Right ventricle myocardium inferior (tissue), 1 donor: ENCODE measurements at places on chromosomes 1 and 21. TPM values are rescaled to one million over a fixed set of nuclear protein-coding genes. Genes with fewer than 3 reads are reported as not detected.
A peak's percentile ranks its signal among the peaks of the same experiment; 100 is the strongest.

DNA sequence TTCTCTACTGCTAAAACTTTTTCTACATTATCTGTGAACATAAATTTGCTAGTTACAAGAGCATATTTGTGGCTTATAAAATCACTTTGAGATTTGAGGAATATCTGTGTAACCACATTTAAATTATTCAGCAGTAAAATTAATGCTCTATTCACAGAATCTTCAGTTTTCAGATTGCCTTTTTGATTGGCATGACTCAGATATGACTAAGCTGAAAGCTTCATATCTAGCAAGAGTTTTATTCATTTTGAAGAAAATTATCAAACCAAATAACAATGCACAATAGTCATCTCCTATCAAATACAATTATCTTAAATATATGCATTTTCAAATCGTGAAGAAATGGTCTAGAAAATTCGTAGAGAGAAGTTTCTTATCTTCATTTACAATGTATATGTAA, 1498.2 kb upstream of the B3GALT2 start:
- no peak for DNase-seq

- DNase-seq: no peak
Observed at GRCh38 chr1:160291248-160292220, 6.6 kb upstream of the PEX19 start.

GRCh38 chr1:13828454-13829151, 128.6 kb downstream of the PRDM2 start:
- DNase-seq: no peak

DNA sequence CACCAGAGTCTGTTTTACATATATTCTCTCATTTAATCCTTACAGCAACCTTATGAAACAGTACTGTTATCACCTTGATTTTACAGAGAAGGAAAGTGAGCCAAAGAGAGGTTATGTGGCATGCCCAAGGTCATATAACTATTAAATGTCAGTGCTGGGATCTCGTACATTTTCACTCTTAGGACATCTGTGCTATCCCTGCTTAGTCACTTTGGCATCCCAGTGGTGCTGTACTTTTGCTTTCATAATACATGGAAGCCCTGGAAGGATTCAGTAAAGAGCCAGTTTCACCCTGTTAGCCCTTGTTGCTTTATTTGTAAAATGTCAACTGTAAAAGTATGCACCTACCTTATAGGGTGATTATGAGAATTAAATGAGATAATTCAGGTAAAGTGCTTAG, 104.4 kb downstream of the NFIA start:
- no peak for DNase-seq

GRCh38 chr1:225888898-225889601, at the start of gene LEFTY1:
Gene LEFTY1 (minus strand): TSS chr1:225889146. CDS start chr1:225889066, 80 bp downstream.
- DNase-seq: no peak

- no peak for DNase-seq
Observed at GRCh38 chr21:39720126-39720778, 24.7 kb upstream of the IGSF5 start.

GRCh38 chr21:14303731-14304488, 79.0 kb downstream of the HSPA13 start:
- DNase-seq: no peak

DNA sequence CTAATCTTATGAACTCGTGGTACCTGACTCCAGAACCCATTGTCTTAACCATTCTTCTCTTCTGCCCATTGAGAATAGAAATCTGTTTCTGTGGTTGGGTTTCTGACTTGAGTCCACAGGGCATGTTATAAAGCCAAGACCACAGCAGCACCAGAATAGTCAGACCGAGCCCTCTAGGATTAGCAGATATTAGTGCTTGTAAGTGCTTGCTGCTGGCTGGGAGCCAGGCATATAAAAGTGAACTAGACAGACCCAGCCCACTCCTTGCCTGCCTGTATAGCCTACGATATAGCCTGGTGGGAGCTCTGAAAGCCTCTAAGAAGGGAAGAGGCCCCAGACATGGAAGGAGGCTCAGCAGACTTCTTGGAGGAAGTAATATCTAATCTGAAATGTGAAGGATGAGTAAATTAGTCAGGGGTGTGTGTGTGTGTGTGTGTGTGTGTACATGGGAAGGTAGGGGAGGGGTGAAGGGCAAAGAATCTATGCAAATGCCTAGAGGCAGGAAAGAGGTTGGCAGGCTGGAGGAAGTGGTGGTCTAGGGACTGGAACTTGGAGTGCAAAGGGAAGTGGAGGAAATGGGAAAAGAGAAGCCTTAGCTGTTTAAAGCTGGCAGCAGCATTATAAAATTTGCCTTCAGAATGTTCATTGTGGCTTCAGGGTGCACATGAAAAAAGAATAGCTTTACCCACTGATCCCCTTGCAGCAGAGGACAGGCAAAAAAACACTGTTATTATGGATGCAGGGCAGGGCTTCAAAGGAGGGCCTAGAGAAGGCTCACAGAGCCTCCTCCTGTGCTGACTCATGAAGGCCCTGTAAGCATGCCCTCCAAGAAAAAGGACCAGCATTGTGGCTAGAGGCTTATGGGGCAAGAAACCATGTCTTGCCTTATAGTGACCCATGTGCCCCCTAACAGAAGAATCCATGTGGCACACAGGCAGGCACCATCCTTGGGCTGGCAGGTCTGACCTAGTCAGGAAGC, 169.2 kb downstream of the LMX1A start:
- no peak for DNase-seq

GRCh38 chr1:186882372-186883134, 53.8 kb downstream of the PLA2G4A start:
- DNase-seq: no peak

GRCh38 chr1:174884038-174884437, 115.7 kb upstream of the CACYBP start:
- DNase-seq: no peak

DNA sequence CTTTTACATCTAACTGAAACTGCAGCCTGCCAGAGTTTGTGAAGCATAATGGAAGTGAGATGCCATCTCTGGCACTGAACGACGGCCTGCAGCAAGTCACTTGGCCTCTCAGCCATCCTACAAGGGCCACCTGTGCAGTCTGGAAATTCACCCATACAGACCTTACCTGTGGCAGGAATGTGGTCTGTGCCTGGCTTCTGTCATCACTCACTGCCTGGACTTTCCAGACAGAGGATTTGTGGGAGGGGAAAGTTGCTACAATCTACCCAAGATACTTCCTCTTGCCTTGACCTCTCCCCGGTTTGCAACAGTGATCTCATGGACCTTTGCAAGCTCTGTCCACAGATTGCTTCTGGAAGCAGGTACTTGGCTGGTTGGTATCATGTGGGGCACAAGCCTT, 58.4 kb upstream of the ATP1B1 start:
- no peak for DNase-seq

GRCh38 chr1:228083871-228084278, 1.4 kb downstream of the ARF1 start:
- peak; percentile 73 for DNase-seq

DNA sequence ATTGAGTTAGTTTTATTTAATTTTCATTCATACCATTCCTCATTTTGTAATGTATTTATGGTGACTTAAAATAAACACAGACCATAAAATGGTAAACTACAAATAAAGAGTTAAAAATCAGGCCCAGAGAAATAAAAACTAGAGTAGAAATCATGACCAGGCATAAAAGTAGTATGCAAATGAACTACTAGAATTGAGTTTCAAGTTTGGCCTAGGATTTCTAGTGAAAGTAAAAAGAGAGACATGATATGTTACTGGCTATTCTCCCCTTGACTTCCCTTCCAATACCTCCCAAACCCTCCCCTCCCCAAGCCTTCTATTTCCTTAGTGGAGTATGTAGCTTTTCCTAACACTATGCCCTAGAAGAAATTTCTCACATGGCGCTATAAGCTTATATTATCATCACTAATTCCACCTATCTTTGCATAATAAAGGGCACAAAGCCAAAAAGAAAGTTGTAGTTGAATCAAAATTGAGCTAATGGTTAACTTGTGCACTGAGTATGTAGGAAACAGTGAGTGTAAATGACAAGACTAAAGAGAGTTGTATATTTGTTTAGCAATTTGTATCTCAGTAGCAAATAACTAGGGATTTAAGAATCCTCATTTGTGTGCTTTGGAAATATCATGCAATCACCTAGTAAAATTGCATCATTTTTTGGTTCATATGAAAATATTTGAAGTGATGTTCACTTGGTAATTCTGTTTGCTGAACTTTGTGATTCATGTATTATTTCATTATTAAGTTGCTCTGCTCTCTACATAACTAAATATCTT, 29.7 kb upstream of the CDC14A start:
- DNase-seq: no peak

GRCh38 chr1:38932571-38932970, 9.1 kb downstream of the RHBDL2 start:
- DNase-seq: no peak

GRCh38 chr1:8371372-8371991, 53.6 kb downstream of the SLC45A1 start:
- no peak for DNase-seq

GRCh38 chr1:60069691-60070090, 3.9 kb downstream of the C1orf87 start:
- no peak for DNase-seq

GRCh38 chr1:214503553-214503952, 47.8 kb downstream of the PTPN14 start:
- DNase-seq: no peak

- DNase-seq: no peak
Observed at GRCh38 chr21:27371115-27371974, 404.5 kb upstream of the ADAMTS5 start.

DNA sequence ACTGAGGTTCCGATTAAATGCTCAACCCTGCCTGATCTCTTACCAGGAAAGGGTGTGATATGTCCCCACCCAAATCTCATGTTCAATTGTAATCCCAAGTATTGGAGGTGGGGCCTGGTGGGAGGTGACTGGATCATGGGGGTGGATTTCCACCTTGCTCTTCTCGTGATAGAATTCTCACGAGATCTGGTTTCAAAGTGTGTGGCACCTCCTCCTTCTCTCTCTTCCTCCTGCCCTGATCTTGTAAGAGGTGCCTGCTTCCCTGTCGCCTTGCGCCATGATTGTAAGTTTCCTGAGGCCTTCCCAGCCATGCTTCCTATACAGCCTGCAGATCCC, 34.9 kb downstream of the RSPH1 start:
- DNase-seq: no peak

- DNase-seq: no peak
Observed at GRCh38 chr1:231355171-231355570, 17.1 kb downstream of the SPRTN start.

DNA sequence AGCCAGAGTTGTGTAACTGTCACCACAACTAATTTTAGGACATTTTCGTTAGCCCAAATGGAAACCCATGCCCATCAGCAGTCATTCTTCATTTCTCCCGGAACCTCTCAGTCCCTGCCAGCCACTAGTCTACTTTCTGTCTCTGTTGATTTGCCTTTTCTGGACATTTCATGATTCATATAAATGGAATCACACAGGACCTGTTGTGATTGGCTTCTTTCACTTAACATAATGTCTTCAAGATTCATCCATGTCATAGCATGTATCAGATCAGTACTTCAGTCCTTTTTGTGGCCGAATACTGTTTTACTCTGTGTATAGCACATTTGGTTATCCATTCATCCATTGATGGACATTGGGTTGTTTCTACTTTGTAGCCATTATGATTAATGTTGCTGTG, 7.1 kb downstream of the SLC66A1 start:
- DNase-seq: no peak

DNA sequence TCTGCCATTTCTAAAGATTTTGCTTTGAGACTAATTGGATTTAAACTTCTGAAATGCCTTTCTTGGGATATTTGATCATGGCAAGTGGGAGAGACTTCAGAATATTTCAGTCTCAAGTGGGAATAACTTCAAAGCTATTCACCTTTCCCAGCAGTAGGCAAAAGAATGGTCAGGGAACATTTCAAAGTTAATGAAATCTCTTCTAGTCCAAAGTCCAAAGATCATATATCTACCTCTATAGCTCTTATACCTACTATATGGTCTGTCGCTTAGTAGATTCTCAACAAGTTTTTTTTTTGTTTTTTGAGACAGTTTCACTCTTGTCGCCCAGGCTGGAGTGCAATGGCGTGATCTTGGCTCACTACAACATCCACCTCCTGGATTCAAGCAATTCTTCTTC, 44.5 kb upstream of the PIGC start:
- no peak for DNase-seq

DNA sequence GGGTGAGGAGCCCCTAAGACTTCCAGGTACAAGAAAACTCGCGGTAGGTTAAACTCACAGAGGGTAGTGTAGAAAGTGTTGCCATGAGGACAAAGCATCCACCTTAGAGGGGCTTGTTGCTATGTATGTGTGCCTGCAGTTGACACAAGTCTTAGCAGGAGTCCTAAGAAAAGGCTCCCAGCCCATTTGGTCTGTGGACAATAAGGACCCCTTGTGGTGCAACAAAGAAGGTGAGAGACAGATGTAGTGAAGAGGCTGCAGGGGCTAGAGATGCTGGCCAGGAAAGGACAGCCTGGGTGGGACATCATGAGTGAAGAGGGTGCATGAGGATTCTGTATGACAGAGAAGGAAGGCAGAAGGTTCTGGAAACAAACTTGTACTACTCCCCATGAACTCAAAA, 36.3 kb upstream of the IL10 start:
- DNase-seq: no peak

DNA sequence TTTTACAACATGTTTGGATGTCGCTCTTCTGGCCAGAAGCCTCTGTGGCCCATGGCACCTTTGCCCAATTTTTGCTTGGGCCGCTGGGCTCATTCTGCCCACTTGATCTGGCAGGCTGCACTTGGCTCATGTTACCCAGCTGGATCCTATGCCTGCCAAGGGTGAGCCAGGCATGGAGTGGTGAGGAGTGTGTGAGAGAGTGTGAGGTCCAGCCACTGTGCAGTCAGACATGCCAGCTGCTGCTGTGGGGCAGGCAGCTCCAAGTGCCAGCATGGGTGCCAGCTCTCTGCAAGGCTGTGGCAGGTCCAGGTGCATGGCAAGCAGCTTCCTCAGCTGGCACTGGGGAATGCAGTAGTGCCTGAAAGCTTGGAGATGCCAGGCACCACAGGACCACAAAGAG, 71.0 kb downstream of the EBNA1BP2 start:
- no peak for DNase-seq

The CTTNBP2NL gene
- total RNA-seq: 12.5 TPM

The DNM3 gene
- 1.8 TPM for total RNA-seq

The FAM167B gene
- total RNA-seq: 10.5 TPM

The TEDDM1 gene
- total RNA-seq: not detected

The NHLH1 gene
- not detected for total RNA-seq

The SLC35E2B gene
- total RNA-seq: 20.3 TPM

The PRAMEF17 gene
- total RNA-seq: not detected

The MATN1 gene
- total RNA-seq: not detected

The LRRC3 gene
- 3.3 TPM for total RNA-seq

The ESPN gene
- 0.24 TPM for total RNA-seq

The NPHS2 gene
- total RNA-seq: not detected

The PRAMEF12 gene
- total RNA-seq: not detected

The FAM78B gene
- total RNA-seq: 3.4 TPM
